ENCODE measurements at places on chromosomes 13 and 19. TPM values are rescaled to one million over a fixed set of nuclear protein-coding genes. Genes with fewer than 3 reads are reported as not detected.

Gene PCP2
- not detected for total RNA-seq

Gene PTGER1
- 5.2 TPM for total RNA-seq

Gene ZNF836
- total RNA-seq, result 4.2 TPM

Gene LRRC25
- 0.11 TPM for total RNA-seq

Data from uterine smooth muscle cell (primary cell).